NCI-H2107 (cell line): ENCODE measurements at places on chromosomes 6 and 20.

GRCh38 chr6:13537527-13537897 lies 36.9 kb upstream of the SIRT5 start:
- DNase-seq = no peak

GRCh38 chr6:11164717-11165646 lies 53.5 kb upstream of the ERVFRD-1 start:
- no peak for DNase-seq

DNA sequence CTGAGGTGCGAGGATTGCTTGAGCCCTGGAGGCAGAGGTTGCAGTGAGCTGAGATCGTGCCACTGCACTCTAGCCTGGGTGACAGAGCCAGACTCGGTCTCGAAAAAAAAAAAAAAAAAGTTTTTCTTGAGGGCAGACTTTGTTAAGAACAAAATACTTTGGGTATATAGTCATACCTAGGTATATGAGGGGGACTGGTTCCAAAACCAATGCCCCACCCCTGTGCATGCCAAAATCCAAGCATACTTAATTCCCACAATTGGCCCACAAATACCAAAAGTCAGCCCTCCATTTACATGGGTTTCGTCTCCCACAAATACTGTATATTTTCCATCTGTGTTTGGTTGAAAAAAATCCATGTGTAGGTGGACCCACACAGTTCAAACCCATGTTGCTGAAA lies 119.9 kb downstream of the INSM1 start:
- no peak for DNase-seq

GRCh38 chr6:3283241-3283640 lies 24.5 kb downstream of the PSMG4 start:
- no peak for DNase-seq

- no peak for DNase-seq
These were observed 143.0 kb upstream of the TNFAIP3 start for GRCh38 chr6:137724018-137724403.

- no peak for DNase-seq
These were observed 201.7 kb upstream of the PRDM1 start for GRCh38 chr6:105884426-105884825.

DNA sequence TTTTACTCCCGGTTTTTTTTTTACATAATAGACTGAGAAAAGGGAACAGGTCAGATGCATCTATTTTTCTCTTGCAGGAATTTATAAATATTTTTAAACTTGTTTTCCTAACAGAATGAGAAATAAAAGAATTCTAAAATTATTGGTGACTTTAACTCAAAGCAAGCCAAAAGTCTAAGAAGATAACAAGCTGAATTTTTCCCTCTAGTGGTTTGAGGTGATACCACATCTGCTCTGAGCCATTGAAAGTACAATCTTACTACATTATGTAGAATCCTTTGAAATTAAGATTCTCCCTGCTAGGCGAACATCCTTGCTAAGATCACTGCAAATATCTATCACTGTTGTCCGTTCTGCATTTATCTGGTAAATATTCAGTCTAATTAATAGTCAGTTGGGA lies 10.7 kb upstream of the STMND1 start:
- no peak for DNase-seq

DNA sequence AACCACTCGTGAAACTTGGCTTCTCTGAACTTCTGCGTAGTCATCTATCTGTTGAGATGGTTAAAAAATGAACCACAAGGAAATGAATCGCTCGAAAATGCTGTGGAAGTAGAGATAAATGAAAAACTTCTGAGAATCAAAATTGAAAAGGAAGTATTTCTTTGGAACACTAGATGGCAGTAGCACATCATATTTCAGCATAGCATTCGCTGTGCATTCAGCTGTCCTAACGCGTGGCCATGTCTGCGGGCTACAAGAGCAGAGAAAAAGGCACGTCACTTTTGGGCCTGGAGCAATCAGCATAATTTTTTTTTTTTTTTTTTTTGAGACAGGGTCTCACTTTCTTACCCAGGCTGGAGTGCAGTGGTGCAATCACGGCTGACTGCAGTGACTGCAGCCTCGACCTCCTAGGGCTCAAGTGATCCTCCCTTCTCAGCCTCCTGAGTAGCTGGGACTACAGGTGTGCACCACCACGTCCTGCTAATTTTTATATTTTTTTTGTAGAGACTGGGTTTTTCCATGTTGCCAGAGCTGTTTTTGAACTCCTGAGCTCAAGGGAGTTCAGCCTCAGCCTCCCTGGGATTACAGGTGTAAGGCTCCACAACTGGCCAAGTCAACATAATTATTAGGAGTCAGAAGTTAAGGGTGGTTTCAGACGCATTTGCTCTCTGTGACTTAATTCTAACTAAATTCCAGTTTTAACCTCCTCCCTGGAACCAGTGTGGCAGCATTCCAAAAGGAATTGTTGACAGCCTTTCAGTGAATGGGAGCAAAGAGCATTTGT lies 8.8 kb upstream of the PERP start:
- DNase-seq = peak; percentile 44

DNA sequence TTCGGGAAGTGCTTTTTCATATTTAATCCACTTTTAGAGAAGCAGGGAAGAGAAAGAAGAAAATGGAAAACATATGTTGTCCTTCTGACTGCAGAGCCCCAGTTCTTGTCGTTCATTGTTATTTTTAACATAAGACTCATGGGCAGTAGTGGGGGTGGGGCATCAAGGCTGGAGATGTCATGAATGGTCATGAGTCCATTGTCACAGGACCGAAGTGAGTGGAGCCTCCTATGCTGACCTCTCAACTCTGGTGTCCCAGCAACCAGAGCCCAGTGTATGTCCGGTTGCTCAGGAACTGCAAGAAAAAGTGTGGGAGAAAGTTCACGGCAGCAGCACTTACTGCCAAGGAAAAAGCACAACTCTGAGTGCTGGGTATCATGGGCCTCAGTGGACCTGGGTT lies 108.6 kb downstream of the BANF2 start:
- no peak for DNase-seq

- peak; percentile 19 for DNase-seq
These were observed 22.8 kb upstream of the PCMTD2 start for GRCh38 chr20:64232794-64233193.

DNA sequence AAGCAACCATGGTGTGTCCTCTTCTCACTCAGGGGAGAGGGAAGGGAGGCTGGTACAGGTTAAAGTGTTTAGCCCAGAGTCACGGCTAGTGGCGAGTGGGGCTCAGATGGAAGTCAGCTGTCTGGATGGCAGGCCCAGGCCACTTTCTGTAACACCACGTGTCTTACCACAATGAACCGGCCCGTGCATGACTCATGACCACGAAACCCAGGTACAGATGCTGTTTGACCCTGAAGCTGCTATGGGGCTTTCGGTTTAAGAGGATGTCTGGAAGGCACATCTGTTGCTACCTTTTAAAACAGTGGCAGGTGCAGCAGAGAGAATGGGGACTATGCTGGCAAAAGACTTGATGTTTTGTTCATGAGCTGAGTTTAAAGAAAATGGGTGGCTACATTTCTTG lies 36.5 kb upstream of the MPC1 start:
- DNase-seq = no peak

DNA sequence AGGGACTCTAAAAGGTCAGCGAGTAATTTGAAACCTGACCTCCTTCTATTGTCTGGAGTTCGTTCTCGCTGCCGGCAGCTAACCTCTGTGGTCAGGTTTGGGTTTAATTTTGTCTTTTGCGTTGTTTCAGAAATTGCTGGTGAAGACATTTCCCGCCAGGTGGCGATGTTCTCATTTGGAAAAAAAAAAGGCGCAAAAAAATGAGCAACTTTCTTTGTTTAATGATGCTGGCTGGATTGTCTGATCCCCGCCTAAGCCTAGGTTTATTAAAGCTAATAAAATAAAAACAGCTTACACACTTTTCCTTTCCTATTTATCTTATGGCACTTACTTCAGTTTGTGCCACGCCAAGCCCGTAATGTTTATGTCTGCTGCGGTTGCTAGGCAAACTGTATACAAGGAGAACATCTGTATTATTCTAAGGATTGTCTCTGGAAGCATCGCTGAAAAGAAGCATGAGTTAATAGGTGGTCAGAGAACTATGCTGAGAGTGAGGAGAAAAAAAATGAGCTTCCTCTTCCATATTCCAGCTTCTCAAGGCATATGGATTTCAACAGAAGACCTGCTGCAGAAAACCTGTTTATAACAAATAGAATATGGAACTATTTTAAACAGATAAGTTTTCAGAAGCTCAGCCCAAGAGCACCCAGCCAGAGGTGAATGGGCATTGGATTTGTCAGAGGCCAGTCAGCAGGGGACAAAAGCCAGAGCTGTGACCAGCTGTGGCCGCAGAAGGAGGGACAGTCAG lies 205.7 kb downstream of the DOK5 start:
- no peak for DNase-seq

DNA sequence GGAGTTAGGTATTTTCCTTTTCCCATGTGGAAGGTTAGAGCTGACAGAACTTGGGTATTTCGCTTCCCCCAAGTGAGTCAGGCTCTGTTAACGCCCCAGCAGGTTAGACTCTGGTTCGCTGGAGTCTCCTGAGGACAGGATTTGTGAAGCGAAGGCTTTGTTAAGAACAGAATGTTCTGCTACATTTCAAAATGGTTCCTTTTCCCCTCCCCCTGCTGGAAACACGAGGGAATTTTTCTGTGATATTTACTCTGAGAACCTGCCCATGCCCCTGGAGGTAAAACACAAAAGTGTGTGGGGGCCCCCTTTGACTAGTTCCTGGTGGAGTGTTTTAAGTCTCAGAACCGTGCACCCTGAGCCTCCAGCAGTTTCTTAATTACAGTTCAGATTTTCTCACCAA lies 731.4 kb upstream of the CITED2 start:
- no peak for DNase-seq

GRCh38 chr6:125806813-125807212 lies 16.1 kb downstream of the NCOA7 start:
- DNase-seq = no peak

GRCh38 chr20:31869942-31870725 lies at the start of the genes DUSP15 and TTLL9:
Gene DUSP15 (minus strand): TSS chr20:31870527. CDS start chr20:31870337, 190 bp downstream.
Gene TTLL9 (plus strand): TSS chr20:31870634. CDS start chr20:31871127, 493 bp downstream.
- no peak for DNase-seq

DNA sequence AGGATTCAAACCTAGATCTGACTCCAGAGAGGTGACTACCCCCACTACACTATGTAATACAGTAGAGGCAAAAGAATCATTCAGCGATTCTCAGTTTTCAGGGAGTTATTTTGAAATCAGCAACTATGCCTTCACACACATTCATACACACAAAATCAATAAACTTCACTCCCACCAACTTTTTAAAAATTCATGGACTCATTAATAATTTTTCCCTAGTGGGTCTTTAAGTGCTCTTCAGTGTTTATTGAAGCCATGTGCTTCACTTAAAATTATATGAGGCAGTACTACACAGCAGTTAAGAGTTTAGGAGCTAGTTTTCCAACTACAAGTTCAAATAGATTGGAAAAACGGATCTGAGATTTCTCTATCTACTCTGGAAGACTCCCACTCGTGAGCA lies 452.7 kb upstream of the ADGRB3 start:
- DNase-seq = no peak

GRCh38 chr6:36227379-36228228 lies 31.1 kb downstream of the BRPF3 start:
- DNase-seq = no peak

GRCh38 chr6:164142322-164142721 lies 727.8 kb downstream of the QKI start:
- DNase-seq = no peak

GRCh38 chr6:15266423-15266996 lies 20.6 kb downstream of the JARID2 start:
- no peak for DNase-seq

DNA sequence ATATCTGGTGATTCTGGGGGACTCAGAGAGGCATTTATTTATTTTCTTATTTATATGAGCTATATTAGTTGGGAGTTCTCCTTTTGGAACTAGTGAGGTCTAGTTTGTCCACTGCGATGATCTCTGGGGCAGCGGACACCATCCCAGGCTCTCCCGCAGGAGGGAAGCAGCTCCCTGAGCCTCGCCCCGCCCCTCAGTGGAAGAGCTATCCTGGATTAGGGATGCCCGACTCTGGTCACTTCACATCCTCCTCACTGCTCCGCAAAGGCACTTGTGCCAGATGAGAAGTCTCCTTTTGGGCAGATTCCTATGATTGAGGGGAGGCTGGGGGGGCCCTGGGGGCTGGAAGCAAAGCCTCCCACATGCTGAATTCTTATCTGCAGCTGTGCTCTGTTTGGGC lies 3.6 kb upstream of the MAS1 start:
- DNase-seq = no peak

DNA sequence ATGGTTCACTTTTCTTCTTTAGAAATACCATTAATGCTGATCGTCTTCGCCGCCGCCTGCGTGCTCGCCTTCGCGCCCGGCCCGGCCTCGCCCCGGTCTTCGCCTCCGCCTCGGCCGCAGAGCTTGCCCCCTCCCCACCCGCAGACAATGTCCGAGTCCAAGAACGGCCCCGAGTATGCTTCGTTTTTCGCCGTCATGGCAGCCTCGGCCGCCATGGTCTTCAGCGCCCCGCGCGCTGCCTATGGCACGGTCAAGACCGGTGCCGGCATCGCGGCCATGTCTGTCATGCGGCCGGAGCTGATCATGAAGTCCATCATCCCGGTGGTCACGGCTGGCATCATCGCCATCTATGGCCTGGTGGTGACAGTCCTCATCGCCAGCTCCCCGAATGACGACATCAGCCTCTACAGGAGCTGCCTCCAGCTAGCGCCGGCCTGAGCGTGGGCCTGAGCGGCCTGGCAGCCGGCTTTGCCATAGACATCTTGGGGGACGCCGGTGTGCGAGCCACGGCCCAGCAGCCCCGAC lies 4.8 kb upstream of the PRPH2 start:
- no peak for DNase-seq

DNA sequence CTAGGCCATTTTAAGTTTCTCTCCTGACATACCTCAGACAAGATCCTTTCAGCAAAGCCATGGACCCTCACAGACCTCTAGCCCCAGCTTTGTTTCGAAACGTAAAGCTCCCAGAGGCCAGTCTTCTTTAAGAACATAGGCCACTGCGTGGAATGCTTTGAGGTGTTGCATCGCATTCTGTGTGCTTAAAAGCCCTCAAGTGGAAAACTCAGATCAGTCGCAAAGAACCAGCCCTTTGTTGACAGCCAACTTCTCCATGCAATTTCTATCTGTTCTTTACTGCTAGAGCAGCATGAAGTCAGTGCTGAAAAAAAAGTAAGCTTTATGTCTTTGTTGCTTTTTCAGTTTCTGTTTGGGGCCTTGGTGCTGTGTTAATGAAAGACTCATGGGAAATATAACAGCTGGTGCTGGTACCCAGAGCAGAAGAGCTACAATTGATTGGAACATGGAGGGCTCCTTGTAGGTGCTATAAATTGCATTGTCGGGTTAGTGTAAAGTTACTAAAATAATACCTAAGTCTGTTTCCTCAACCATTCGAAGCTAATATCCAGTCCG lies 142.6 kb downstream of the MAP3K7 start:
- DNase-seq = no peak

DNA sequence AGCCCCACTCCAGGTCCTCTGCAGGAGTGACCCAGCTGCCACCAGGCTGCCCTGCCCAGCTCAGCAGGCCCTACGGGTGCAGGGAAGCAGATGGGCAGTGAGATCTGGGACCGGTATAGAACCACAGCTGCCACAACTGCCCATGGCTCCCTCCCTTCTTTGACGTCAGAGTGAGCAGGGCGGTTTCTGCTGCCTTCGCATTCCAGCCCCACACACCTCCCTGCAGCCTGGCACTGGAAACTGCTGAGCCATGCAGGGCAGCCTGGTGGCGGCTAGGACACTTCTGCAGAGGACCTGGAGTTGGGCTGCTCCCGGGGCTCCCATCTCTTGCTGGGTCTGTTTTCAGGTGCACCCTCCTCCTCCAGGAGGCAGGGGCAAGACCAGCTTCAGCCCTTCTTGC lies 101.6 kb upstream of the CD93 start:
- no peak for DNase-seq

- no peak for DNase-seq
These were observed 33.3 kb downstream of the SLX4IP start for GRCh38 chr20:10468340-10468845.

- no peak for DNase-seq
These were observed 35.5 kb downstream of the DHX35 start for GRCh38 chr20:38997622-38998021.
